NCI-H748 treated with DMSO at 0.1 percent for 48 hours (cell line): ENCODE measurements at places on chromosomes 6 and 20.

DNA sequence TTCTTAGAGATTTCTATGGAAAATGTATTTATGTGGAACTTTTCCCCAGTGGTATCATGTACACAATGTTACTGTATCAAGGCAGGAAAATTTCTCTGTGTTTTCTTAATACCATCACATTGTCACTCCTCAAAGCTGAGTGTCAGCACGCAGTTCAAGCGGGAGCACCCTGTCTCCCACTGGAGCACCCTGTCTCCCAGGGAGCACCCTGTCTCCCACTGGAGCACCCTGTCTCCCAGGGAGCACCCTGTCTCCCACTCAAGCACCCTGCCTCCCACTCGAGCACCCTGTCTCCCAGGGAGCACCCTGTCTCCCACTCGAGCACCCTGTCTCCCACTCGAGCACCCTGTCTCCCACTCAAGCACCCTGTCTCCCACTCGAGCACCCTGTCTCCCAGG, 51.3 kb downstream of the PSMG4 start:
- no peak for DNase-seq

DNA sequence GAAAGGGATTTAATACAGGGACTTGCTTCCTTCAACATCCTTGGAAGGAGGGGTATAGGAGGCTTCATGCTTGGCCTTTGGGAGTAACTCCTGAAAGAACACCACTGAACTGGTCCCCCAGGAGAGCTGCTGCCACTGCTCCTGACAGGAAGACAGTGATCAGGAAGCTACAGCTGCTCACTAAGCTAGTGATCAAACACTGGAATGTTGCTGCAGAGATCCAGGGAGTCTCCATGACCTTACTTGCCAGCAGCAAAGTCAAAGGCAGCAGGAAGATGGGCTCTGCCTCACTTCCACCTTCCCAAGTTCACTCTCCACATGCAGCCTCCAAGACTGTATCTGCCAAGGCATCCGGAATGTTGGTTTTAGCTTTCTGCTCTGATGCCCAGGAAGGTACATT, 31.8 kb downstream of the PIM1 start:
- DNase-seq = no peak

GRCh38 chr6:89364586-89364985, 12.1 kb upstream of the UBE2J1 start:
- no peak for DNase-seq

DNA sequence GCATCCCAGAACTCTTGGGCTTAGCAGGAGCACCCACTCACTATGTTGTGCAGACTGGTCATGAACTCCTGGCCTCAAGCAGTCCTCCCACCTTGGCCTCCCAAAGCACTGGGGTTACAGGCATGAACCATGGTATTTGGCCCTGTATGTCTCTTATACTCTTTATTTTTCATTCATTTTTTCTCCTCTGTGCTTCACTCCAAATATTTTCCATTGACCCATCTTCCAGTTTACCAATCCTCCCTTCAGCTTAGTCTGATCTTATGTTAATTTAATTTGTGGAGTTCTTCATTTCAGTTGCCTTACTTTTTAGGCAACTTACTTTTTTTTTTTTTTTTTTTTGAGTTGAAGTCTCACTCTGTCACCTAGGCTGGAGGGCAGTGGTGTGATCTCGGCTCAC, 79.5 kb downstream of the EZR start:
- DNase-seq = no peak

GRCh38 chr20:4840801-4841200, 119.1 kb downstream of the PRND start:
- DNase-seq = no peak

DNA sequence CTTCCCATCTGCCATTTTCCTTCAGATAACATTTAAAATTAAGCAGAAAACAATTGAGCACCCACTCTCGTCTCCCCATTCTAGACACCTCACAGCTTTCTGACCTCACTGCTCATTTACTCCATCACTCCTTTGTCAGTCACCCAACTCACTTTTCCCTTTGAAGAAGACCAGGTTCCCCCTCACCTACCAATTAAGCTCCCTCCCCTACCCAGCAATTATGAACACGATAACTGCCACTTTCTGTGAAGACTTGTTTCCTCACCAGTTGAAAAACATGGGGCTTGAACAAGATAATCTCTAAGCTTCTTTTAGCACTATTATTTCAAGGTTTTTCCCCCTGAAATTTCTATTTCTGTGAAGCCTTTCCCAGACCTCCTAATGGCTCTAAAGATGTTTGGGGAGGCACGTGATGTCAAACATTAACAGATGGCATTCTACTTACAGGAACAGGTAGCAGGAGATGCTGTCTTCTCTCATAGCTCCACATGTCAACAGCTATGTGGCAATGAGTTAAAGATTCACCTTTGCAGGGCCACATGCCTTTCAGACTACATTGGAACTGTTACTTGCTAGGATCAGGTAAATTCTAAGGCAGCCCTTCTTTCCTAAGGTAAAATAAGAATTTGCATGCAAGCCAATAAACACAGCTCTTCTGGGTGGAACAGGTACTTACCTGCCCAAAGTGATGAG, 24.8 kb upstream of the SLA2 start:
- DNase-seq = no peak

DNA sequence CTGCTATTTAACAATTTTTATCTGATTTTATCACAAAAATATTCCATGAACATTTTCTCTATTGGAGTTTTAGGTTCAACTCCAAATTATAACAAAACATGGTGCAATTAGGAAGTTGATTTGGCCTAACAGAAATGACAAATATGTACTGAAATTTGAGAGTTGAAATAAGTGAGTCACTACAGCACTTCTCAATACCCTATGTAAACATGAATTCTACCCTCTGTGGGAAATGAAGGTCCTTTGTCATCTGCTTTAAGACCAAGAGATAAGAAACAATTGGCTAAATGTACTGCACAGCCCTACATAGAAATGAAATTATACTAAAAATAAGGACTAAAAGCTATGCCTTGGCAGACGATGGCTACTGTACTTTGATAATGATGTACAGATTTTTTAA, 86.2 kb upstream of the BEND6 start:
- no peak for DNase-seq

DNA sequence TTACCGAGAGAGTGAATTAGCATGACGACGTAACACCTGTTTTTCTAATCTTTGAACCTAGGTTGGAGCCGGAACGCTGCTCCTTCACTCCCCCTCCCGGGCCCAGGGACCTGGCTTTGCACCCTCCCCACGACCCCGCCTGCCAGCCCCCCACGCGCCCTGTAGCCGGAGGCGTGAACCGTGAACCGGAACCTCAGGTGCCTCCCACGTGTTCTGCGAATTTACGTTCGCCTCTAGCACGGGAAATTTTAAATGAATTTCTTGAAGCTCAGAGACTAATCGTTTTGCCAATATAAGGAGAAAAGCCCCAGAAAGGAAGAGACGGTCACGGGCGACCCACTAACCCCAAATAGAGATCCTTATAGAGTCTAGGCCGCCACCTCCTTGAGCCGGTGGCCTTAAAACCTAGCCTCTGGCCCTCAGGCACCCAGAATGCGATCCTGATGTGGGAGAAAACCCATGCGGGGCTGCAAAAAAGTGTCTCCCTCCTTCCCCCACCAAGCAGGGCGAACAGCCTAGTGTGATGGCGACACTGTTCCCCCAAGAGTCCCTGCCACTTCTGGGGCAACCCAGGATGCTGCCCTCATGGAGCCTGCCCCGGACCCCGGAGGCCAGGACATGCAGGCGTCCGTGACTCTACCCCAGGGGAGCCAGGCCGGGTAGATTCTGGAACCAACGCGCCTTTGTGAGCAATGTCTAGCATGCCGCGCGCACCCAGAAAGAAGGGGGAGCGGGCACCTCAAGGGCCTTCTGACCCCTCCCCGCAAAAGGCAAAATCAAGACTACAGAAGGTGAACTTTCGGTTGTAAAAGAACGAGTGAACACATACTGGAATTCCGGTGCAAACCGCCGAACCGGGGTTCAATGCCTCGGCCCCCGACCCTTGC, 2.7 kb upstream of the SIM1 start:
- no peak for DNase-seq

DNA sequence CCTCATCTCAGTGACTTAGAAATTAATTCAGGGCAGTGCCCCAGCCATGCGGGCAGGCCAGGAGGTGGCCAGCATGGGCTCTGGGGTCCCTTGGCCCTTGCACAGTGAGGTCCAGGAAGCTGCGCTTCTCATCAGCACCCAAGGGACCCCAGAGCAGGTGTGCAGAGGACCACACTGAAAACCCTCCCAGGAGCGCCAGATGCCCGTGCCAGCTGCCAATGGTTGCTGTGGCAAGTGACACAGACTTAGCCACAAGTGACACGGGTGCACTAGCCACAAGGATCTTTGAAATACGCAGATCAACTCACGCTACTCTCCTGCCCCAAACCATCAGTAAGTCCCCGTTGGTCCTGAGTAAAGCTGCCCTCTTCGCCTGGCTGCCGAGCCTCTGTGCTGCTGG, 88.1 kb downstream of the ERMARD start:
- no peak for DNase-seq

DNA sequence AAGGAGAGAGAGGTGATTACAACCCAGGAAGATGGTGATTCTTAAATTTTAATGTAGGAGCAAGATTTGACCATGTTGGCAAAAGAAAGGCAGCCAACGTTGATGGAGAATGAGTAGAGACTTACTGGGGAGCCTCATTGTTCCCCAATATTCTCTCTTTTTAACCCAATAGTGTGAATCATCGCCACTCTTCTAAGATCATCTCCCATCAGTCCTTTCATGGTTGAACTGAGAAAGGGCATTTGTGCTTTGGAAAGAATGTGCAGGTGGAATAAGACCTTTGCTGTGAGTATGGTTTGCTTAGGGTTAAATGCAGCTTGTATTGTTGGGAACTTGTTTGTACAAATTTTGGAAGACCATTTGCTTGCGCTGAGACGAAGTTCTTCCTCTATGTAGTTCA, 231.0 kb downstream of the TBXT start:
- no peak for DNase-seq

DNA sequence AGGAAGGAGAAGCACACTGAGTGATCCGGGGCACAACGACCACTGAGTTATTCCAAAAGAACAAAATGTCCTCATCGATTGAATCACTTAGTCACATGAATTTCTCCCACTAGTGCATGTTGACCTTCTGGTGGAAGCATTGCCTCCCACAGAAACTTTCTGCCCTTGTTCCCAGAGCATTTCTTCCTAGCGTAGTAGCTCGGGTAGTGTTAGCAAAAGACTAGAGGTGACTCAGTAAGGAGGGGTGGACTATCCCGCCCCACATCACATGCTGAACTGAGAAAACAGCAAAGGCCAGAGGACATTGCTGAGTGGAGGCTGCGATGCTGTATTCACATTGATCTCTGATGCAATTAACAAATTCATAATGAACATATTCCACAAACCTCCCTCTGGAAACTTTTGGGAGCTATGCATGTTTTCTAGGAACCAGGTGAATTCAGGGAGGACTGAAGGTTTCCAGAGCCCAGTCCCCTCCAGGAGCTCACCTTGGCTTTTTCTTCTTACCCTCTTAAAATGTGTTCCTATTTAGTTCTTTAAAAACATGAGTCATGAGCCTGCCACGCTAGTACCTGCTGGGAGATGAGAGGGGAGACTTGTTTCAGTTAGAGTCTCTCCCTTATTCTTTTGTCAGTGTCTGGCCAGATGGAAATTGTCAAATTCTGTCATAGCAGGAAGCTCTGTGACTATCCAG, 507.9 kb downstream of the CDH26 start:
- no peak for DNase-seq

DNA sequence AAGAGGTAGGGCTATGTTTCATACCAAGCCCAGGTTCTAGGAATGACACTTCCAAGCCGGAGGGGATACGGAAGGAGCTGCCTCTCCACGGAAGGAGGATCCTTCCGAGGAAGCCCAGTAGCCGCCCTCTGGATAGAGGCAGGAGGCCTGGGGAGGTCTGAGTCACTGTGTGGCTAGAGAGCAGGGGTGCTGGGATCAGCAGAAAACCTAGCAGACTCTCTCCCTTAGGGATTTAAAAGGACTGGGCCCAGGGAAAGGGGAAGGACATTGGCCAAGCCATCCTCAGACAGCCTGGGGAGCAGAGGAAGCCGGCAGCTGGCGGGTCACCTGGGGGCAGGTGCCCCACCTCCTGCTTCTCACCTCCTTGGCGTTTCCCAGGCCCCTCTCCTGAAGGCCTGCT, 36.6 kb upstream of the NFATC2 start:
- no peak for DNase-seq

DNA sequence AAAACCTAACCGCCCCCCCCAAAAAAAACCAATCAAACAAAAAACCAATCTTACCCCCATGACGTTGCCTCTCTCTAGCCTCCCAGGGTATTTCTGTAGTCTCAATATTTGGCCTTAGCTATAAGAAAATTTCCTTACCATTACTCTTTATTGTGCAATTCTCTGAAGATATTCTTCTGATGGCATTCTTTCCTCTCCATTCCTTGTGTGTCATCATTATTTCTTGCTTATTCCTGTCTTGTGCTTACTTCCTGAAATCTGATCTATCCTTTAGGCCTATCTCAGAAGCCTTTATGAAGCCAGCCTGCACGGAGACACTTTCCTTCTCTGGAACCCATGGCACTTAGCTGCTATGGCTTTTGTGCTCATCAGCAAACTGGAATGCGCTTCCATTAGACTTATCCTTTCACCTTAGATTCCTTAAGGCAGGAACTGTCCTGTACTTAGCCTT, 65.9 kb upstream of the DDR1 start:
- DNase-seq = no peak

DNA sequence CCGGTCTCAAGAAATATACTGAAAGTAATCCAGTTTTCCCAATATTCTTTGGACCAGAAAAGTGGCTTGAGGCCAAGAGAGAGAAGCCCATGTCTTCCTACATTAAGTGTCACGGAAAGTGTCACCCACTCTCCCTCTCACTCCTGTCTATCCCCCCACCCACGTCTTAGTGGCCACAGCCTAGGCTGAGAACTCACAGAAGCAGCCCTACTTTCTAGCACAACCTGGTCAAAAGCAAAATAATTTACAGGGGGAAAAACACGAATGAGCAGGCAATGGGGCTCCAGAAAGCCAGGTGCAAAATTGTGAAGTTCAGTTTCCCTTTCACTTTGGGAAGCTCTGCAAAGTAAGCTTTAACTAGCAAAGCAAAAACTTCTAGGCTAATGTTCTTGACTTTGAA, 118.0 kb downstream of the OPRM1 start:
- no peak for DNase-seq

DNA sequence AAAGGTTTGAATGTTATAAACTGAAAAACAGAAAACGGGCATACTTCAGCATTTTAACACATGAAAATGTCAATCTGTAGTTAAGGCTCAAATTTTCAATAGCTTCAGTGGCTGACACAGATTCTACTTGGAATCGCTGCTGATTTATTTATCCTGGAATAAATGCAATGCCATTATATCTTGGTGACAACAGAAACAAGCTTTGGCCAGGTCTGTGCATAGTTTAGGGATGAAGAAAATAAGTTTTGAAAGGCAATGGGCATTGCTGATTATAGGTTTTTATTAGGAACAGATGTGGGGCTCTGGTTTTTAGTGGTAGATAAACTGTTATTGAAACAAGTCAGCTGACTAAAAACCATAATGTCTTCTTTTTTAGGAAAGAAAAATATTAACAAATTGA, 96.8 kb upstream of the SOX4 start:
- no peak for DNase-seq

DNA sequence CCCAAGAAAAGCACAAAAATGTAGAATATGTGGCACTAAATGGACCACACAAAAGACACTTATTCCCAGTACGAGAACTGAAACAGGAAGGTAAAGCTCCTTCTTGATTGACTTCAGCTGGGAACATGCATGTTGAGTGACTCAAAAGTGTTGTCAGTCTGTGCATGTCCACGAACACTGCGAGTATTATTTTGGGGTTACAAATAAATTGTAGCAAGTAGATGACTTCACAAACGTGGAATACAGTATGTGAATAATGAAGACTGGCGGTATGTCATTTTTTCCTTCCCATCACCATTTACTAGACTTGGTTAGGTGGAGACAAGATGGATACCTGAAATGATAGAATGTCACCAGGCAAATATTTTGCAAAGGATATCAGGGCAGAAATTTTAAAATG, 45.4 kb downstream of the L3MBTL3 start:
- DNase-seq = no peak
